ENCODE measurements at places on chromosomes 12 and 14. TPM values are rescaled to one million over a fixed set of nuclear protein-coding genes. Genes with fewer than 3 reads are reported as not detected.

The DPF3 gene
- polyA plus RNA-seq = 6.3 TPM

- DNase-seq = no peak
Measured at GRCh38 chr14:88181072-88181471, 142.0 kb downstream of the KCNK10 start.

- no peak for DNase-seq
Measured at GRCh38 chr12:53160000-53160399, 20.5 kb upstream of the ZNF740 start.

DNA sequence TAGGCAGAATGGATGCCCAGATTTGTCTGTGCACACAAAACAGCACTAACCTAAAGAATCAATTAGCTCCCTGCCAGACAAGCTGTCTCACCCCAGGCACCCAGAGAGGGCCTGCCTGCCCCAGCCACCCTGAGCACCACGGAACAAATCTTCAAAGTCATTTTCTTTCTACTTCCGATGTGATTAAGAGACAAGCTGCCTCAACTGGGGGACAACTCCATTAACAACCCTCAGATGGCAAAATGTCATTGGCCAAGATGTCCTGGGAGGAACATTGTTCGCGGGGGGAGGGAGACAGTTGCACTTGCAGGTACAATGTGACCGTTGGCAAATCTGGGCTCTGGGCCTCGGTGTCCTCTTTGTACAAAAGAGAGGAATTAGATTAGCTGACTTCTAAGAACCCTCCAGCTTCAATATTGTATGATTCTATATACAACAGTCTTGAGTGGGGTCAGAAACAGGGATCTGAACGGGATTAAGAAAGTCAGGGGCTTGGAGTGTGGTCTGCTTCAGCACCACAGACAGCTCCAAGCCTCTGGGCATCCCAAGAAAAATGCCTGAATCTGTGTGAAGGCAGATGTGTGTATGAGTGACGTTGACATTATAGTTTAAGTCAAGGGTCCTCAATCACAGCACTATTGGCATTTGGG, 42.8 kb upstream of the CMKLR1 start:
- DNase-seq = no peak

GRCh38 chr14:63614679-63615363, 26.9 kb downstream of the WDR89 start:
- DNase-seq = no peak

GRCh38 chr12:77167801-77168200, 102.4 kb upstream of the E2F7 start:
- no peak for DNase-seq

DNA sequence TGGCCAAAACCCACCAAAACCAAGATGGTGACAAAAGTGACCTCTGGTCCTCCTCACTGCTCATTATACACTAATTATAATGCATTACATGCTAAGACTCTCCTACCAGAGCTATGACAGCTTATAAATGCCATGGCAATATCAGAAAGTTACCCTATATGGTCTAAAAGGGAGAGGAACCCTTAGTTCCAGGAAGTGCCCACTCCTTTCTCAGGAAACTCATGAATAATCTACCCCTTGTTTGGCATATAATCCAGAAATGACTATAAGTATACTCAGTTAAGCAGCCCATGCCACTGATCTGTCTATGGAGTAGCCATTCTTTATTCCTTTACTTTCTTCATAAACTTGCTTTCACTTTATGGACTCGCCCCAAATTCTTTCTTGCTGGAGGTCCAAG, 43.0 kb upstream of the FUT8 start:
- no peak for DNase-seq

- DNase-seq = no peak
Measured at GRCh38 chr12:2277492-2278155, 224.8 kb downstream of the CACNA1C start.

DNA sequence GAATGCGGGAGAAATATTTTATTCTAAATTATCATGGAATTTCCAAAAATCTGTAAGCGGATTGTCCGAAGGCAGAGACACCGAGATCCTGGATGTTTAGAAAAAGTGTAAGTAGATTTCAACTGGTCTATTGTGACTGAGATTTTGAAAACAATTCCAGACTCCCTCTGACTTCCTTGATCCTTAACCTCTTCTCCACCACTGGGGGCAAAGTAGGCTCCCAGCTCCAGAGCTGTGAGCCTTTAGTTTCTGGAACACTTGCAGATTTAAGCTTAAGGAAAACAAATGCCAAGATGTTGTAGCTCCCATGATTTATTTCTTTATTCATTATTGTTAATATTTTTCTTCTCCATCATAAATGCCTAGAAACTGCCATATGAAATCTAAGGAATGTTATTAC, 1320.5 kb upstream of the SEL1L start:
- no peak for DNase-seq

Measured in naive B cell (primary cell).